ENCODE measurements at places on chromosomes 13 and 19. TPM values are rescaled to one million over a fixed set of nuclear protein-coding genes. Genes with fewer than 3 reads are reported as not detected.

- no peaks in the 10 kb centered on the region for H3K4me1 ChIP-seq
- H3K4me3 ChIP-seq = no peak overlapping the region
- no peaks in the 10 kb centered on the region for H3K27me3 ChIP-seq
- H3K36me3 ChIP-seq = peaks cover 14% of the 10 kb centered on the region
- no peak for DNase-seq
These were observed 15.6 kb upstream of the ZNF763 start for GRCh38 chr19:11949201-11949600.

DNA sequence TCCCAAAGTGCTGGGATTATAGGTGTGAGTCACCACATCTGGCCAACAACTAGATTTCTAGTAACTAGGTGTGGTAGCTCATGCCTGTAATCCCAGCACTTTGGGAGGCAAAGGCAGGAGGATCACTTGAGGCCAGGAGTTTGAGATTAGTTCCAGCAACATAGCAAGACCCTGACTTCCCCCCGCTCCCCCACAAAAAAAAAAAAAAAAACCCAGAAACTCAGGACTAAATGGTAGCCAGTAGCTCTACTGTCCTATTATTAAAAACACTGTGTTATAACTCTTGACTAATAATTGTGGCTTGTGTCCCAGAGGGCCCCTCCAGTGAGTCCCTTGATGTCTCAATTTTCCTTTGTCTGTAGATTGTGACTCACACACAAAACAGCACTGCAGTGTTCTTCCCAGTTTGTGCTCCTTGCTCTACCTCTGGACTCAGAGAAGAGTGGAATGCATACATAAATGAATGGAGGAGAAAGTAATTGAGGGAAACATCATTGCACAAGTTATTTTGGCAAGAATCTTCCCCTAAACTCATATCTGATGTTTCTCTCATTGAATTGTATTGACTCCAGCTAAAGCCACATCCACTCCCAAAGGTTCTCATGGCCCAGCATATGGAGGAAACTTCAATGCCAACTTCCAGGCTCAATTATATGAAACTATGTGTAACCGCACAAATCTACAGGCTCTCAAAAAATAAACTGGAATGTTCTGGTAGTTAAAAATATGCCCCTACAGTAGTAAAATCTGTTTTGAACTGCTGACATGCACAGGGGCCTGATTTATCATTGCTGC is 8.8 kb downstream of the TPT1 start:
- peaks cover 22% of the 10 kb centered on the region for H3K36me3 ChIP-seq
- no peaks in the 10 kb centered on the region for H3K27me3 ChIP-seq
- no peak overlapping the region for H3K27ac ChIP-seq
- H3K4me3 ChIP-seq = no peak overlapping the region
- no peaks in the 10 kb centered on the region for H3K4me1 ChIP-seq
- DNase-seq = no peak

GRCh38 chr13:27631156-27631555 is 9.5 kb downstream of the POLR1D start:
- H3K4me3 ChIP-seq = no peak overlapping the region
- H3K4me1 ChIP-seq = no peaks in the 10 kb centered on the region
- H3K36me3 ChIP-seq = no peaks in the 10 kb centered on the region
- DNase-seq = no peak
- H3K27me3 ChIP-seq = no peaks in the 10 kb centered on the region

DNA sequence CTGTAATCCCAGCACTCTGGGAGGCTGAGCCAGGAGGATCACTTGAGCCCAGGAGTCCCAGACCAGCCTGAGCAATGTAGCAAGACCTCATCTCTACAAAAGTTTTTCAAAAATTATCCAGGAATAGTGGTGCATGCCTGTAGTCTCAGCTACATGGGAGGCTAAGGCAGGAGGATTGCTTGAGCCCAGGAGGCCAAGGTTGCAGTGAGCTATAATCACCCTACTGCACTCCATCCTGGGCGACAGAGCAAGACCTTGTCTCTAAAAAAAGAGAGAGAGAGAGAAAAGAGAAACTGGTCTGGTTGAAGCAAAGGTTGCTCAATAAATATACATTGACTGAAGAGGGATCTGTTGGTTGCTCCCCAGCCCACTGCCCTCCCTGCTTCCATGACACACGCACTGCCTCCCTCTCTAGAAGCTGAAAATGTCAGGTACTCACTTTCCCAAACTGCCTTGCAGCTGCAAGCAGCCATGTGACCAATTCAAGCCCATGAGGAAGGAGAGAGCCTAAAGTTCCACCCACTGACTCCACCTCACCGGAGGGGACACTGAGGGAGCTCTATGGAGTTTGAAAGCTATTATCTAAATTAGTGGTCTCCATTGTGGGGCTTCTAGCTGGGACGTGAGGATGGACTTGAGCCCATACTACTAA is 14.0 kb downstream of the CEACAM16 start:
- no peak for DNase-seq
- H3K27me3 ChIP-seq = no peaks in the 10 kb centered on the region
- H3K4me1 ChIP-seq = no peaks in the 10 kb centered on the region
- H3K4me3 ChIP-seq = no peak overlapping the region
- no peak overlapping the region for H3K27ac ChIP-seq

GRCh38 chr13:60689571-60689970 is 292.6 kb downstream of the TDRD3 start:
- no peak for DNase-seq
- H3K36me3 ChIP-seq = no peaks in the 10 kb centered on the region
- no peaks in the 10 kb centered on the region for H3K27me3 ChIP-seq
- H3K27ac ChIP-seq = no peak overlapping the region

GRCh38 chr13:73740666-73741065 is 393.5 kb downstream of the KLF12 start:
- no peaks in the 10 kb centered on the region for H3K4me1 ChIP-seq
- H3K4me3 ChIP-seq = no peak overlapping the region
- DNase-seq = no peak
- no peak overlapping the region for H3K27ac ChIP-seq

DNA sequence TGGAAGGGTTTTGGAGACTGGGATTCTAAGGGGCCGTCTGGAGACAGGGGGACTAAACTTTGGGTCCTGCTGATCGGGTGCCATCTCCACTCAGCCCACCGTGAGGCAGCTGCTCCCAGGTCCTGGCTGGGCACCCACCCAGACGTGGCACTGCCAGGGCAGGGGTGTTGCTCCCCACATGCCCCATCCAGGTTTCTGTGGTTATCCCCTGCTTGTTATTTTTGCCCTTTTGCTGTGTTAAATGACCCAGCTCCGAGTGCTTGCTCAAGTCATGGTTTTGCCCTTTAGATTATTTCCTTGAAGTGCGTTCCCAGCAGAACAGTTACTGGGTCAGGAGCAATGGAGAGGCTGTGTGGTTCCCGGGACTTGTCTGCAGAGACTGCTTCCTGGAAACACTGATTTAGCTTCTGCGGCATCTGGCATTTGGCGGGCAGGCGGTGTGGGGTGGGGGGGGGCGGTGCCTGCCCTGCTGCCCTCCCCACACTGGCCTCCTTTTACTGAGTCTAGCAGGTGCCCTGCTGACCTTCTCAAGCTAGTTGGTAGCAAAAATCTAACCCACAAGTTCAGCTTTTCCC is 1.9 kb downstream of the RAB11B start:
- peaks cover 5% of the 10 kb centered on the region for H3K36me3 ChIP-seq
- H3K4me3 ChIP-seq = no peak overlapping the region
- no peak for DNase-seq
- H3K4me1 ChIP-seq = no peaks in the 10 kb centered on the region

Gene TTC9B
- not detected for total RNA-seq
